Iris pigment epithelial cell (primary cell): ENCODE measurements at places on chromosomes 16 and 17.

DNA sequence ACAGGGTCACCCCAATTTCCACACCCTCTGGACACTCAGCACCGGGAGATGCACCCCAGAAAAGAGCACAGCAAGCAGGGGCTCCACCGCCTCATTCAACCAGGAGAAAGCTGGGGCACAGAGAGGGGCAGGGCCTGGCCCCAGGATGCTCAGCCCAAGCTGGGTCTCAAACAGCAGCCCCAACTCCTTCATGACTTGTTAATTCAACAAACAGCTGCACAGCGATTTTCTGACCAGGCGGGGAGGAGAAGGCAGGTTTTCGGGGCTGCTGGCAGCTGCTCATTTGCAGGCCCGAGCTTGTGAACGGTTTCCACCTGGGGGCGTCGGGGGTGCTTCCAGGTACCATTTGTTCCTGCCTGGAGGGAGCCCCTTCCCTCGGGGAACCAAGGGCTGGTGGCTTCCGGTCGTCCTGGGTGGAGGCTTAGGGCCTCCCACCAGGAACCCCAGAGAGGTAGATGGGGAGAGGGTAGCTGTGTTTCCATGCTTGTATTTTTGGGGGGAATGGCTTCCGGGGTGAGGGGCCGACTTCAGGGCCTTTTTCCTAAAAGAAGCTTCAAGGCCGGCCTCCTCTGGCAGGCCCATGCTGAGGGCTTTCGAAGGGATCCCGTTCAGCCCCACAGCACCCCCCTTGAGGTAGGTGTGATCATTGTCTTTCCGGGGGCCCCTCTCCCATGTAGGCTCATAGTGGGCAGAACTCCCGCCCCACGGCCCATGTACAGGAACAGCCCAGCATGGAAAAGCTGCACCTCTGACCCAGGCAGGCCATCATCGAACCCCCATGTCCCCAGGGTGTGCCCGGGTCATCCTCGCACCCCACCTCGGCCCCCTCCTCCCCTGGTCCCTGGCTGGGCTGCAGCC is 191.6 kb upstream of the GSE1 start:
- no peak for DNase-seq

GRCh38 chr16:79042886-79043285 is 557.7 kb downstream of the MAF start:
- no peak for DNase-seq

GRCh38 chr17:75764711-75765421 is at the start of gene GALK1:
GALK1 (minus strand) TSS chr17:75765192; CDS start chr17:75765136, 56 bp downstream.
- DNase-seq = peak; percentile 69

- peak; percentile 28 for DNase-seq
These were observed 55.8 kb downstream of the ACTG1 start for GRCh38 chr17:81456798-81457197.

GRCh38 chr17:17463821-17464220 is 13.0 kb upstream of the MED9 start:
- no peak for DNase-seq

GRCh38 chr17:48543107-48543853 is 1.6 kb downstream of the HOXB2 start:
- DNase-seq = peak; percentile 65

DNA sequence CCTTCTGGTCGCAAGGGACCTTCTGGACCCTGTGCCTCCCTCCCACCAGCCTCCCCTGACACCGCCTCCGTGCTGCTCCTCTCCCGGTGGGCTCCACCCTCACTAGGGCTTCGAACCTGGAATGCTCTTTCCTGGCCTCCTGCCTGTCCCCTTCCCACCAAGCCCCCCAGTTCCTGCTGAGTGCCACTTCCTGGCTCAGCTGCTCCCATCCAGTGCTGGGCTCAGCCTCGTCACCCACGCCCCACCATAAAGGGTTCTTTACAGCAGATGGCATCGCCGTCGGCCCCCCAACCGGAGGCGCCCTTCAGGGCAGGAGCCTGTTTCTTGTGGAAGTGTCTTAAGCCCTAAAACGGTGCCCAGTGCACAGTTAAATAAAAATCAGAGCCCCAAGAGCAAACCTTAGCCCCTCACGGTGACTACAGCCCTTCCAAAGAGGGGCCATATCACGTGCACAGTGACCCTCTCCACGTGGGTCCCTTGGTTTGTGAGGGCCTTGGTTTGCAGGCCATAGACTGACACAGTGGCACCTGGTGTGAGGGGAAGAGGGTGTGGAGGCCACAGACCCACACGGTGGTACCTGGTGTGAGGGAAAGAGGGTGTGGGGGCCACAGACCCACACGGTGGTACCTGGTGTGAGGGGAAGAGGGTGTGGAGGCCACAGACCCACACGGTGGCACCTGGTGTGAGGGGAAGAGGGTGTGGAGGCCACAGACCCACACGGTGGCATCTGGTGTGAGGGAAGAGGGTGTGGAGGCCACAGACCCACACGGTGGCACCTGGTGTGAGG is 111.4 kb downstream of the METRNL start:
- no peak for DNase-seq

GRCh38 chr17:31388770-31389656 is 2.5 kb upstream of the RAB11FIP4 start:
- no peak for DNase-seq

- DNase-seq = no peak
These were observed 32.6 kb downstream of the PLXDC1 start for GRCh38 chr17:39118674-39119419.

DNA sequence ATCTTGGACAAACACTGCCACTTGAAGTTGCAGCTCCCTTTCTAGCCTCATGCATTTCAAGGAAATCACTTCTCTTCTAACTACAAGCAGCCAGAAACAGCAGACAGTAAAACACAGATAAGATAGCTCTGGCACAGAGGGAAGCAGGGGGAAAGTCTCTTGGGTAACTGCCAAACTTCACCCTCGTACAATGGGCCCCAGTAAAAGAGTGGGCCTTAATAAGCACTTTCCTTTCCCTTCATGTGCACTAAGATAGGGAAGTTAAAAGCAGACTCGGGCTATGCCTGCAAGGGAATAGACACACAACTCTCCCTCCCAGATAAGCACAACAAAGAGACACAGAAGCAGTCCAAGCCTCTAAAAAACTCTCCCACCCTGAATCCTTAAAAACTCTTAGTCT is 4.2 kb upstream of the KRTAP4-5 start:
- DNase-seq = no peak

DNA sequence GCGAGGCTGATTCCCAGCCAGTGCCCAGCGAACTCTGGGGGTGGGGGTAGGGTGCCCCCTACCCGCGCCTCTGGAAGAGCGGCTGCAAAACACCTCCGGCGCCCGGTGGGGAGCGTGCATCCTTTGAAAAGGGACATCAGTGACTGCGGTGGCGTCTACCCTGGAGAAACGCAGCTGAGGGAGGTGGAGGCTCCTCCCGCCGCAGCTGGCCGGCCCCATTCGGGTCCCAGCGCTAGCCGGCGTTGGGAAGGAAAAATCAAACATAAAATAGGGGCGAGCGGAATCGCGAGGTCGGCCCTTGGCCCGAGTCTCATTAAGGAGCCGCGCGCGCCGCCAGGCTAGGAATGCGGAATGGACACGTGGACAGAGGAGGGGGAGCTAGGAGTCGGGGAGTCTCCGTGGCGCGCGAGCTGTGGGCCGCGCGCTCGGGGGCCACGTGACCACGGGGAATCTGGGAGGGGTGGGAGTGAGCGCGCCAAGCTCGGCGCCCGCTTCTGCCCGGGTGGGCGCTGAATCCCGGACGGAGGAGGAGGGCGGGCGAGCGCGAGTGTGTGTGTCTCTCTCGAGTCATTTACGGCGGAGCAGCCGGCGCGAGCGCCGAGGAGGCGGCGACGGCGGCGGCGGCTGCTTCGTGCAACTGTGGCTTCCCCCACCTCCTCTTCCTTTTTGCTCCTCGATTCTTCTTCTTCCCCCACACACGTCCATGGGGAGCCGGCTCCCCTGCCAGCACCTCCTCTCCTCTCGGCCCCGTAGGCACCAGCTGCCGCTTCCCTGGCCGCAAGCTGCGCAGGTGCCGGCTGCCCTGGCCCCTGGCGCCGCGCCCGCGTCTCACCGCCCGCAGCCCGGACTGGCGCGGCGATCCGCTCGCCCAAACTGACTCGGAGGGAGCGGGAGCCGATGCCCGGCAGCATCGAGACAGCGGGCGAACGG is at the start of gene TMEM132E:
Gene TMEM132E, plus strand, starts transcription at position 566 of the 930 bp plus-strand sequence. CDS start 1,495 bp downstream, outside the sequence.
- peak; percentile 12 for DNase-seq

DNA sequence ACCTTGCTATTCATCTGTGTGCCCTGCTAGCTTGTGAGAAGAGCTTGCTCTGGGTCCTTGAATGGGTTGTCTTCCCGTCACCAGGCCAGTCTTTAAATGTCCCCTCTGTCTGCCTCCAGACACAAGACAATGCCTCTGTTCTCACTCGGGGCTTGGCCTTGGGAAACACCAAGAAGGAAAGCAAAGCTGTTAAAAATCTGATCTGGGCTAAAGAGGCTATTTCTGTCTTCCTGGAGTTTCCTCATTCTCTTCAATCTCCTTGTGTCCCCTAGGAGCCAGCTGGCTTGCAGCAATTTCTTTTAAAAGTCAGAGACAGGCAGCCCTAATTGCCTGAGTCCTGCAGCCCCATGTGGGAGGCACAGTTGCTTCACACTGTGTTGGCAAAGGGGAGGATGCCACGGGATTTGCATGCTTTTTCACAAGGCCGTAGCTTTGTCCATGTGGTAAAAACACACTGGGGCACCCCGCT is 2.5 kb downstream of the DNAI2 start:
- no peak for DNase-seq

GRCh38 chr16:22007159-22007508 is 777 bp upstream of the MOSMO start:
- DNase-seq = no peak

DNA sequence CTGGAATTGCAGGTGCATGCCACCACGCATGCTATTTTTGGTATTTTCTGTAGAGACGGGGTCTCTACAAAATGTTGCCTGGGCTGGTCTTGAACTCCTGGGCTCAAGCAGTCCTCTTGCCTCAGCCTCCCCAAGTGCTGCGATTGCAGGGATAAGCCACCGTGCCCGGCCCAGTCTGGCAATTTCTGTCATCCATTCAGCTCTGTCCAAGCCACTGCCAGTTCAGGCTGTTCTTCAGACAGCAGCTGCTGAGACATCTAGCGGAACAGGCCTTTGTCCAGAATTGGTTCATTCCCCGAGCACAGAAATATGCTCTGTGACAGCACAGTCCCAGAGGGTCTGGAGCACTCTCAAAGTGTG is 5.4 kb downstream of the SLC47A1 start:
- no peak for DNase-seq

DNA sequence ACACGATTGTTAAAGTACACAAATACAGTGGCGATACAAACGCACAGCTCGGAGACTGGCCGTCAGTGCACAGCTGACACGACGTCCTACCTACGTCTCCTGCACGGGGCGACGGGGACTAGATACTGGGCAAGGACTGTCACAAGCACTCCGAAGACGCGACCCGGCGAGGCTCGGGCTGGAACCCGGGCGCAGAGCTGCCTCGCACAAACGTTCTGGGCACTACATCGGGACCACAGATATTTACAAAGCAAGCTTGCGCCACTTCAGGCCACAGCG is 13.8 kb downstream of the SLC16A3 start:
- no peak for DNase-seq

DNA sequence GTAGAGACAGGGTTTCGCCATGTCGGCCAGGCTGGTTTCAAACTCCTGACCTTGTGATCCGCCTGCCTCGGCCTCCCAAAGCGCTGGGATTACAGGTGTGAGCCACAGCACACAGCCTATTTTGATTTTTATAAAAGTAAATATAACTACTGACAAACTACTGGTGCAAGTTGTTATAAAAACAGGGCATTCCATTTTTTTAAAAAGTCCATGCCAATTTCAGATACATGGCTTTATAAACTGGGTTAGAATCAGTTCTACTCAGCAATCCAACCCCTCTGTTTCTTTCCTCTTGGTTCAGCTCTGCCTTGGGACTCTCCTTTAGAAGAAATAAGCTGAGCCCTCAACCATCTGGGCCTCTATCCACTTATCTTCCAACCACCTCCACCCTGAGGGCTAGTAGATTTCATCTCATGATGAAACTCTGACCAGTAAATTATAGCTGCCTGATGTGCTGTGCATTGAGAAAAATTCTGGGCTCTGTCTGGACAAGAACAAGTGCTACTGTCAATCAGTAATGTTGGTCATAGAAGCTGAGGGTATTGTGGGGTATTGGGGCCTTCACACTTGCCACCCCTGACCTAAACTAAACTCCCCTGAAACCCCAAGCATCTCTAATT is 10.2 kb downstream of the RANBP10 start:
- DNase-seq = no peak
